ENCODE measurements at places on chromosomes 4 and X.

GRCh38 chr4:174189392-174190015 is 94.0 kb downstream of the FBXO8 start:
- DNase-seq = no peak

GRCh38 chrX:141632124-141632523 is 42.6 kb downstream of the SPANXA2 start:
- no peak for DNase-seq

- DNase-seq = no peak
Observed at GRCh38 chrX:15749642-15750610, 11.9 kb downstream of the CA5B start.

DNA sequence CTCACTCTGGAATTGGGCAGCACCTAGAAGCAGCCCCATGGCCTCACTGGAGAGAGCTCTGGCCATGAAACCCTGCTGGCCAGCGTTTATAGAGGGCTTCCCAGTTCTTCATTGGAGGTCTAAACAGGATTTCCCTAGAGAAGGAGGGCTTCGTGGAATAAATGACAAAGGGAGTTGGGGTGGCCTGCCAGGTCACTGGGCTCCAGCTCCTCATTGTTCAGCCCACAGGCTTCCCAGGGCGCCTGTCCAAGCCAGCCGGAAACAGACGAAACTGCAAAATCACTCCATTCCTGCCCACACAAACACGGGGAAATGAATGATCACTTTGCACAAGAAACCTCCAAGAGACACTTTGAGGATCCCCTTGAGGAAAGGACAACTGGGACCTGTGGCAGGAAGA is 189.7 kb downstream of the TSPAN5 start:
- no peak for DNase-seq

DNA sequence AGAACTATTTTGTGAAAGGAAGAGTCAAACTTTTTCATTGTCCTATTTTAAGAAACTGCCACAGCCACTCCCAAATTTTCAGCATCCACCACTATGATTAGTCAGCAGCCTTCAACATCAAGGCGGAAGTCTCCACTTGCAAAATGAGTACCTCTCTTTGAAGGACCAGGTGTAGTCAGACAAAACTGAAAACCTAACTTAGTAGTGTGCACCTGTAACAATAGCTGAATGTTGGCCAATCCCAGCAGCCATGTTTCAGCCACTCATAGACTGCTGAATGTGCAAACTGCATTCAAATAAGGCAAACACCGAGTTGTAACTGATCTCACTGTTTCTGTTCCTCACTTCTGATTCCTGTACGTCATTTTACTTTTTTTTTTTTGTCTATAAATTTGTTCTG is 341.1 kb downstream of the IL15 start:
- no peak for DNase-seq

DNA sequence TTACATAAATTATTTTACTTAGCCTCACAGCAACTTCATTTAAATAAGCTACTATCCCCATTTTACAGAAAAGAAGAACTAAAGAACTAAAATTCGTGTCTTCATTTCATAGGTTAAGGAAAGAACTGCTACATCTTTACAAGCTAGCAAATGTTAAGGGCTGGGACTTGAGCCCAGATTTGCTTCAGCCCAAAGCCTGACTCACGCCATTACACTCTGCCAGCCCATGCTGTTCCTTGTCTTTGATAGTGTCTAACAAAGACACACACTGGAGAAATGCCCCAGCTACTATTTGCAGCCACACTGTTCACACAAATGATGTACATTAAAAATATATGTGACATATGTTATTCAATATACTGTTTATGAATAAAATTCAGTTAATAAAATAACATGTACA is 29.0 kb upstream of the ERVMER34-1 start:
- DNase-seq = peak; percentile 32

- DNase-seq = no peak
Observed at GRCh38 chr4:96835991-96836390, 996.1 kb downstream of the PDHA2 start.

DNA sequence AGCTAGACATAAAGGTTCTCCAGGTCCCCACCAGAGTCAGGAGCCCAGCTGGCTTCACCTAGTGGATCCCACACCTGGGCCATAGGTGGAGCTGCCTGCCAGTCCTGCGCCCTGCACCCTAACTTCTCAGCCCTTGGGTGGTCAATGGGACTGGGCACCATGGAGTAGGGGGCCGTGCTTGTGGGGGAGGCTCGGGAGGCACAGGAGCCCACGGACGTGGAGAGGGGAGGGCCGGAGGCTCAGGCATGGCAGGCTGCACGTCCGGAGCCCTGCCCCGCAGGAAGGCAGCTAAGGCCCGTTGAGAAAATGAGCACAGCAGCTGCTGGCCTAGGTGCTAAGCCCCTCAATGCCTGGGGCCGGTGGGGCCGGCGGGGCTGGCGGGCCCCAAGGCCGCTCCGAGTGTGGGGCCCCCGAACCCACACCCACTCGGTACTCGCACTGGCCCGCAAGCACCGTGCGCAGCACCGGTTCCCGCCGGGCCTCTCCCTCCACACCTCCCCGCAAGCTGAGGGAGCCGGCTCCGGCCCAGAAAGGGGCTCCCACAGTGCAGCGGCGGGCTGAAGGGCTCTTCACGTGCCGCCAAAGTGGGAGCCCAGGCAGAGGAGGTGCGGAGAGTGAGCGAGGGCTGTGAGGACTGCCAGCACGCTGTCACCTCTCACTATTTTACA is 291.1 kb downstream of the KLHL4 start:
- DNase-seq = no peak

DNA sequence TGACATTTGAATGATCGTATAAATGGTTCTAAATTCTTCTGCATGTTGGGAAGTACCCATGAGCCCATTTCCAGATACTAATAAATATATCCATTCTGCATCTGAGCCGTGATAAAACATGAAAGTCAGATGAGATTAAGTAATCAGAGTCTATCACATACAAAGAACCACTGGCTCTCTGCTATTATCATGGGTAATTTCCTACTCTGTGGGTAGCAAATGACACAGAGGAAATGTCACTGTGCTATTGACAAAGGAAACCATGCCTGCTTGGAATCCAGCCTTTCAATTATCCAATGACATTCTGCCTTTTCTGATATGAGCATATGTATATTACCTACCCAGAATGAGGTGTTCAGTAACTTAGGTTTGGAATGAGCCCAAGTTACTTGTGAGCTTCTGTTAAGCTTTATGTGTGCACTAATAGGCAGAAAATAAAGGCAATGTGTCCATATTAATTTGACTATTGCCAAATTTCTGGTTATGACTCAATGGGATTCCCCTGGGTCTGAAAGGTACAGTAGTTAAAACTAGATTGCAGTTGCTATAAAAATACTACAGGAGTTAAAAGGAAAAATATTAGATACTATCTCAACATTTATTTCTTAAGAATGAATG is 238.7 kb upstream of the KCNIP4 start:
- DNase-seq = no peak

- no peak for DNase-seq
Observed at GRCh38 chrX:118212817-118213183, 96.2 kb upstream of the KLHL13 start.

GRCh38 chrX:3504916-3505315 is 158.5 kb upstream of the MXRA5 start:
- no peak for DNase-seq

- DNase-seq = no peak
Observed at GRCh38 chr4:52366621-52367020, 292.5 kb downstream of the USP46 start.

- DNase-seq = no peak
Observed at GRCh38 chr4:19575924-19576323, 675.8 kb upstream of the SLIT2 start.

- peak; percentile 57 for DNase-seq
Observed at GRCh38 chr4:117134386-117134785, 49.0 kb upstream of the TRAM1L1 start.

DNA sequence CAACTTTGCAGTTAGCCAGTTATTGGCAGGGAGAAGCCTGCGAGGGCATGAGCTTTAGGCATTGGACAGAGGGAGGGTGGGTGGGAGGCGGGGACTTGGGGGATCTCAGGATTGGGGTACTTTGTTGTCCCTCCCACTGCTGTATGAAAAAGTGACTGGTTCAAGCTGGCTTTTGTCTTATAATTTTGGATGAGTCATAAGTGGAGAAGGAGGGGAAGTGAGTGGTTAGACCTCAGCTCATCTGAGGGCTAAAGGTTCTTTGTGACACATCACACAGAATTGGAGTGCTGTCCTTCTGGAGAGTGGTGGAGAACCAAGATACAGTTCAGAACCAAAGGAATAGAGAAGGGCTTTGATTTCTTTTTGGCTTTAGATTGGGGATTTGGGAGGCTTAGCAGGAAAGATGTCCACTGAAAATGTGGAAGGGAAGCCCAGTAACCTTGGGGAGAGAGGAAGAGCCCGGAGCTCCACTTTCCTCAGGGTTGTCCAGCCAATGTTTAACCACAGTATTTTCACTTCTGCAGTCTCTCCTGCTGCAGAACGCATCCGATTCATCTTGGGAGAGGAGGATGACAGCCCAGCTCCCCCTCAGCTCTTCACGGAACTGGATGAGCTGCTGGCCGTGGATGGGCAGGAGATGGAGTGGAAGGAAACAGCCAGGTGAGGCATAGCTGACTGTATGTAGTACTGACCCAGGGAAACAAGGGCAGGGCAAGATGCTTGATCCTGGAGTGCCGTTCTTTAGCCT is at the start of gene SLC4A4:
SLC4A4 (plus strand) TSS at position 175 of the 748 bp plus-strand sequence.
- DNase-seq = no peak

GRCh38 chrX:137945470-137945869 is 379.5 kb downstream of the ZIC3 start:
- DNase-seq = no peak

DNA sequence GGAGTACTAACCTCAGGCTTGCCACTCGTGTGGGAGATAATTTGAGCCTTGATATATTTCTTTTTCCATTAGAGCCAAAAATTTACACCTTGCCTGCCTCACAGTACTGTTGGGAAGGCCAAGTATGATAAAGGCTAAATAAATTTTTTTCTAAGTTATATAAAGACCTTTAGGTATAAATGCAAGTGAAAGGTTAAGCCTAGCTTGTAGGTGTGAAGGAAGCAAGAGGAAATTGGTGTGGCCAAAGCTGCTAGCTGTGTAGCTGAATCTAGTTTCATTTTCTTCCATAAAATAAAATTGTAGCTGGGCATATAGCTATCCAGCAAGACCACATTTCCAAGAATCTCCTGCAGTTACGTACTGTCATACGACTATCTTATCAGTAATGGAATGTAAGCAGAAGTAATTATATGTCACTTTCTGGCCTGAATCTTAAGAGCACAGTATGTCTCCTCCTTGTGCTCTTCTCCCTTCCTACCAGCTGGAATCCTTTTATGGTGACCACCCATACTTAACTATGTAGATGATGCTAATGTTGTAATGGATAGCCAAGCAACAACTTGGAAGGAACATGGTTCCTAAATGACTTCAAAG is 14.3 kb upstream of the GABRE start:
- no peak for DNase-seq

DNA sequence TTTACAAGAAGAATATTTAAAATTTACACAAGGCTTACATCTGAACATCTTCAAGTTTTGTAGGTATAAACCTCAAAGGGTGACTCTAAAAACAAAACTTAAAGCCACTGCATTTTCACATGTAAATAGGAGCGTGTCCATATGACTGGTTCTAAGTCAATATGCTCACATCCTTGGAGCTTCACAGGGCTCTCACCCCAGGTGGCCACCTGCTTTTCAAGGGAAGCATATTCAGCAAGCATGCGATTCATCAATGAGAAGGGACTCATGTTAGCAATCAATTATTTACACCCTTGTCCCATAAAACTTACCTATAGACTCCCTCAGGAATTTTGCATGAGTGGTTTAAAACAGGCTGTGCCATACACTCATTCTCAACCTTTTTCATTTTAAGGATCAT is 17.8 kb upstream of the KLHL34 start:
- no peak for DNase-seq

DNA sequence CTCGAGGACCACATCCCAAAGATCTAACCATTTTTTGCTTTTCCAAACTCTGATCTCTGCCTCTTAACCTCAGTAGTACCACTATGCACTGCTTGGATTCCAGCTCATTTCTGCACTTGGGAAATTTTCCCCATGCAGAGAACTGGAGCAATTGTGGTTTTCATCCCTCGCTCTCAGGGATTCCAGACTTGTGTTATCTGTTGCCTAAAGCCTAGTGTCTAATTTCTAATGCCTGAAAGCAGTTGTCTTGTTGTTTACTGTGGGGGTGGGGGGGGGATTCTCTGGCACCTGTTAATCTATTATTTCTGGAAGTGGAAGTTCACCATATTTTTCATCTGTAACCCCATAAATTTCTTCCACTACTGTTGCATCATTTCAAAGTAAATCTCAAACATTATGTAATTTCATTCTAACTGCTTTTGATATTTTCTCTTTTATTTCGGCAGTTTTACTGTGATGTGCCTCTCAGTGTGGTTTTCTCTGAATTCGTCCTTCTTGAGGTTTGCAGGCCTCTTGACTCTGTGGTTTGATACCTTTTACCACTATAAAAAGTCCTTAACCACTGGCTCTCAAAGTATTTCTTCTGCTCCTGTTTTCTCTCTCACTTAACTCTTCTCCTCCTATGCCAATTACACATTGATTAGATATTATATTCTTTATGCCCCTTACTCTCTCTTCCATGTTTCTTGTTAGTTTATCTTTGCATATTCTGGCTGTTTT is 205.6 kb upstream of the EOLA2 start:
- no peak for DNase-seq

DNA sequence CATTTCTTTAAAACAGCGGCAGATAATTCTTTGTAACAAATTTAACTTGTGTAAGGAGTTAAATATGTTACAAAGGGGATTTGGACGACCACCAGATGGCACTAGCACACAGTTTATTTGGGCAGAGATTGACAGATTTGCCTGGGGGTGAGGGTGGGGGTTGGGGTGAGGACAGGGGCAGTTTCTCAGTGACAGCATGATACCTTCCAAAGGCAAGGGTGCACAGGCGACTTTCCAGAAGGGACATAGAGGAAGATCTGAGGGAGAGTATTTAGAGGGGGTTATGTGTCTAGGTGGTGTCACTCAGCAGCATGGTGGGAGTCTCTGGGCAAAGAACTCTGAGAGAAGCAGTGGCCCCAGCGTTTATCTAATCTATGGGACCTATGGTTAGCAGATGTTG is 9.6 kb upstream of the TMA16 start:
- peak; percentile 28 for DNase-seq

DNA sequence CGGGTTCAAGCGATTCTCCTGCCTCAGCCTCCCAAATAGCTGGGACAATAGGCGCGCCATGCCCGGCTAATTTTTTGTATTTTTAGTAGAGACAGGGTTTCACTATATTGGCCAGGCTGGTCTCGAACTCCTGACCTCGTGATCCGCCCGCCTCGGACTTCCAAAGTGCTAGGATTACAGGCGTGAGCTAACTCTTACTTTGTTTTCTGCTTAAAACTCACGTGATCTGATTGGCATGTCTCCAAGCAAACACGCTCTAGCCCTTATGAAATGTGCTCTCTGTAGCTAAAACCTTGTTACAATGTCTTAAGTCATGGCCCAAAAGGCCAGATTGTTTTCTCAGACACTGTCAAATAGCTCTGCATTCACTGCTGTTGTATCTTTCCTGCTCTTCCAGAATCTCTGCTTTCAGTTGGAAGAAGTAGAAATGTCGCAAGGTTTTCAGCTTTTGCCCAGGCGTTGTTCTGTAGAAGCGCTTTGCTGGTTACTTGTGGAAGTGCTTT is 39.7 kb upstream of the OGT start:
- peak; percentile 26 for DNase-seq

All from fibroblast of the conjunctiva (primary cell).